ENCODE measurements at places on chromosomes 5 and 9.

DNA sequence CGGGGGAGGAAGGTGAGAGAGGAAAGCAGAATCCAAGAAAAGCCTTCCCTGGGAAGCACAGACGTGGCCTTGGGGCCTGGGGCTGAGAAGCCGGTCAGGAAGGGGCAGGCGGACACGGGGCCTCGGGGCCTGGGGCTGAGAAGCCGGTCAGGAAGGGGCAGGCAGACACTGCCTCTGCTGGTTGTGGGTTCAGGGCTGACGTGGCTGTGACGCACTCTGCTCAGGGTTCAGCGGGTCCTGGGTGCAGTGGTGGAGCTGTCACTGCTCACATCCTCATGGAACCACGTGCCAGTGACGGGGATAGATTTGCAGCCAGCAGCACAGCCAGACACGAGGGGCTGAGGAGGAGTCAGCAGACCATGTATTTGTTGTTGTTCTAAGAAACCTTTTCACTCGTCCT, 12.8 kb downstream of the PAEP start:
- no peak for DNase-seq

DNA sequence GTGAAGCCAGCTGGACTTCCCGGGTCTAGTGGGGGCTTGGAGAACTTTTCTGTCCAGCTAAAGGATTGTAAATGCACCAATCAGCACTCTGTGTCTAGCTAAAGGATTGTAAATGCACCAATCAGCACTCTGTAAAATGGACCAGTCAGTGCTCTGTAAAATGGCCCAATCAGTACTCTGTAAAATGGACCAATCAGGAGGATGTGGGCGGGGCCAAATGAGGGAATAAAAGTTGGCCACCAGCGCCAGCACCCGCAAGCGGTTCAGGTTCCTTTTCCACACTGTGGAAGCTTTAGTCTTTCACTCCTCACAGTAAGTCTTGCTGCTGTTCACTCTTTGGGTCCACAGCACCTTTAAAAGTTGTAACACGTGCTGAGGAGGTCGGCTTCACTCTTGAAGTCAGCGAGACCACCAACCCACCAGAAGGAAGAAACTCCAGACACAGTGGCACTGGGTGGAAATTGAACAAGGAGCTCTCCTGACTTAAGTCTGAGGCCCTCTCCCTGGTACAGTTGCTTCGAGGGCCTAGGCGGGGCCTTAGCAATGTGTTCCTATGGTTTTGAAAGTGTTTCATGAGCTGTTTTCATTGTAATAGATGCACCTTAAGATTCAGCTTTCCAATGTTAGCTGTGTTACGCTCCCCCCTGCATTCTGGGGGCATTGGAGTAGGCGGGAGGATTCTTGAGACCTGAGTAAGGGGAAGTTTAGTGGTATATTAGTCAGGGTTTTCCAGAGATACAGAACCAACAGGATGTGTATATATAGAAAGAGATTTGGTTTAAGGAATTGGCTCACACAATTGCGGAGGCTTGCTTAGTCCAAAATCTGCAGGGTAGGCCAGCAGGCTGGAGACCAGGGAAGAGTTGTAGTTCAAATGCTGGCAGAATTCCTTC, 21.5 kb upstream of the MYO10 start:
- no peak for DNase-seq

DNA sequence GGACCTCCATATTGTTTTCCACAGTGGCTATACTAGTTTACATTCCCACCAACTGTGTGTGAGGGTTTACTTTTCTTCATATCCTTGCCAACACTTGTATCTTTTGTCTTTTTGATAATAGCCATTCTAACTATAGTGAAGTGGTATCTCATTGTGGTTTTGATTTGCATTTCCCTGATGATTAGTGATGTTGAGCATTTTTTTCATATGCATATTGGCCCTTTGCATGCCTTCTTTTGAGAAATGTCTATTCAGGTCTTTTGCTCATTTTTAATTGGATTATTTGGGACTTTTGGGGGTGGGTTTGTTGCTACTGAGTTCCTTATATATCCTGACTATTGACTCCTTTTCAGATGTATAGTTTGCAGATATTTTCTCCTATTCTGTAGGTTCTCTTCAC, 44.4 kb downstream of the FEM1C start:
- no peak for DNase-seq

DNA sequence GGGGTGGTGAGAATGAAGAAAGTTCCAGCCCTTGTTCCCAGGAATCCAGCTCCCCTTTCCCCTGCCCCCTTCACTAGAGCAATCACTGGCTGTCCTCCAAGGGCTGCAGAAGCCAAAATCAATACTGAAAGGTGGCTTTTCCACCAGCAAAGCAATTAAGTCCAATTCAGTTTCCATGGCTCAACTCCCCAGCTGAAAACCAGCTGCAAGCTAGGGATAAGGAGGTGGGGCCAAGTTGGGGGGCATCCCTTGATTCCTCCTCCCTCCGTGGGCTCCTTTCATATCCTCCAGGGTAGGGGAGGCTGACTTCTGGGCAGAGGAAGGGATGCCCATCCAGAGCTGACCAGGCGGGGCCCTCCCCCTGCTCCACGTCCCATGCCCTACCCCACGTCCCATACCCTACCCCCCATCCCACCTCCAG, 22.7 kb downstream of the CAMK2A start:
- DNase-seq = no peak

GRCh38 chr9:24333629-24334028, 212.1 kb downstream of the IZUMO3 start:
- no peak for DNase-seq

GRCh38 chr5:143354025-143354424, 49.5 kb downstream of the NR3C1 start:
- no peak for DNase-seq

- DNase-seq = no peak
These were observed 509.8 kb upstream of the CHD1 start for GRCh38 chr5:99438619-99439018.

DNA sequence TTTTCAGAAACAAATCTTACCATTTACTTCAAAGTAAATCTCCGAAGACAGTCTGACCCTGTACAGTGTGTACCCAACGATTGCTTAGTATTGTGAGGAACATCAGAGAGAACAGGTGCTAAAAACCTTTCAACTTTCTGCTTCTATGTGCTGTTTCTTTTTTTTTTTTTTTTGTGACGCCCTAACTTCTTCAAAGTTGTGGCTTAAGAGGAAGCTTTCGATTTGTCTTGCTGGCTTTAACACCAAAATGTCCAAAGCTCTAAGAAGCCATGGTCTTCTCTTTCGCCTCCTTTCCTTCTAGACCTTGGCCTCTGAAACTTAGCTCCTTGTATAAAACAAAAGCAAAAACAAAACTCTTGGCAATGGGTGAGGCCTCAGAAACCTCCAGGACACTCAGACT, 1.2 kb downstream of the TNFSF8 start:
- DNase-seq = no peak

DNA sequence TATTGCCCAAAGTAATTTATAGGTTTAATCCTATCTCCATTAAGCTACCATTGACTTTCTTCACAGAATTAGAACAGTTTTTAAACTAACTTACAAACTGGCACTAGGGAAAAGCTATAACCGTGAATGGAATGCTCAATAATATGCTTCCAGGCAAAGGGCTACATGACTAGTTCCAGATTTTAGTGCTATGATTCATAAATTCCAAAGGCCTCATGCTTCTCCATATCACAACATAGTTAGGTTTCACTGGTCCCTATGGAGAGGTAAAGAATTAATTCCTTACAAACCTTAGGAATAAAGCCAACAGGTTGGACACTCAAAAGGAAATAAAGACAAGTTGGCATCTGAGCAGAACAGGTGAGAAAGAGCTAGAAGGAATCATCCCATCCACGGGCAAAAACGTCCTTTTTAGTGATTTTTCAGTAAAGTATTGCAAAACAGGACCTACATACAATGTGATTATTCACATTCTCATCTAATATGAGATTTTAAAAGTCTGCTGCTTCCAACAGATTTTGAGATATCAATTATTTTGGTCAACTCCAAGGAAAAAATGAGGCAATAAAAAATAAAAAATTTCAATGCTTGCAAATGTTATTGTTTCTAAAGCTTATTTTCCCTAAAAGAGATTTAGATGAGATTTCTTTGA, 97.0 kb upstream of the TARS1 start:
- no peak for DNase-seq

- DNase-seq = no peak
These were observed 7.9 kb downstream of the PPP1R26 start for GRCh38 chr9:135487281-135488012.

DNA sequence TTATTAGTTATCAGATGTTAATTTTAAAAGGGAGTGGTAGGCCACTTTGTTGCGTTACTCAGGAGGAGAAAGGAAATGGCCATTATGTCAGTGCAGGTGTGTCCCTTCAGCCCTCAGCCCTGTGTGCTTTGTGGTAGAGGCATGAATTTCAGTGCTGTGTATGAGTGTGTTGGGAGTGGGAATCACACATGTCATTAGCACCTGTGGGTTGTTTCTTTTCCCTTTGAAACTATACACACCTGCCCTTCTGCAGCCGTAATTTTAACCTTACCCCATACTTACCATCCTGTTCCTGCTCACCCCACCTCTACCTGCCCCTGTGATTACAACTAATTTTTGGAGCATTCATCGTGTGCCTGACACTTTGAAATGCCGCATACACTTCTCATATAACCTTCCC, 156.4 kb downstream of the ARHGAP26 start:
- no peak for DNase-seq

GRCh38 chr5:77232574-77233358, 22.3 kb downstream of the PDE8B start:
- DNase-seq = no peak

- no peak for DNase-seq
These were observed 246.3 kb upstream of the TLE4 start for GRCh38 chr9:79325501-79325900.

- DNase-seq = peak; percentile 72
These were observed at the start of gene PCDHGA10 for GRCh38 chr5:141412854-141413539. TSS of gene PCDHGA10 (plus strand) at chr5:141412987. CDS start at chr5:141413176, 189 bp downstream.
